ENCODE measurements at places on chromosomes 7 and 10.

GRCh38 chr7:71708710-71709109 is 576.8 kb downstream of the GALNT17 start:
- no peak for DNase-seq

GRCh38 chr10:50541317-50541716 is 82.4 kb downstream of the SGMS1 start:
- DNase-seq: no peak

DNA sequence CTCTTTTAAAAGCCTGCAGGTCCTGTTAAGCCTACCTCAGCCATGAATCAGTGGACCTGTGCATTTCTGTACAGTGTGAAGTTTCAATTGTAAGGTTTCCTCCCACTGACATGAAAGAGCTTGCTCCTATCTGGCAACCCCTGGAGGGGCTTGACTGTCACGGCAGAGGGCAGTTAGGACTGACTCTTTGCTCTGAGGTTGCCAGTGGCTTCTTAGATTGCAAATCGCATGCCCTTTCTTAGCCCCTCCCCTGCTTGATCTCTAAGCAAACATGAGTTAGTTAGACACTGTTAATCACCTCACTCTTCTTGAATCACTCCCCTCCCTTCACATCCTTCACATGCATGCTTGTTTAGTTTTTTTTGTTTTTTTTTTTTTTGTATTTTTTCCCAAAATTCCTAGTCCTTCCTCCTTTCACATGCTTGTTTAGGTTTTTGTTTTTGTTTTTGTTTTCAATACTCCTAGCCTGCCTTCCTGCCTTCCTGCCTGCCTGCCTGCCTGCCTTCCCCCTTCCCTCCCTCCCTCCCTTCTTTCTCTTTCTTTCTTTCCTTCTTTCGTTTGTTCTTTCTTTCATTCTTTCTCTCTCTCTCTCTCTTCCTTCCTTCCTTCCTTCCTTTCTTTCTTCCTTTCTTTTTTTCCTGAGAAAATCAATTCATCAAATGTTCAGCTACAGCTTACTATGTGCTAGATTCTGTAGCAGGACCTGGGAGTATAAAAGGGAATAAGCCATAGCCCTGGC is 6.0 kb upstream of the HIPK2 start:
- no peak for DNase-seq

DNA sequence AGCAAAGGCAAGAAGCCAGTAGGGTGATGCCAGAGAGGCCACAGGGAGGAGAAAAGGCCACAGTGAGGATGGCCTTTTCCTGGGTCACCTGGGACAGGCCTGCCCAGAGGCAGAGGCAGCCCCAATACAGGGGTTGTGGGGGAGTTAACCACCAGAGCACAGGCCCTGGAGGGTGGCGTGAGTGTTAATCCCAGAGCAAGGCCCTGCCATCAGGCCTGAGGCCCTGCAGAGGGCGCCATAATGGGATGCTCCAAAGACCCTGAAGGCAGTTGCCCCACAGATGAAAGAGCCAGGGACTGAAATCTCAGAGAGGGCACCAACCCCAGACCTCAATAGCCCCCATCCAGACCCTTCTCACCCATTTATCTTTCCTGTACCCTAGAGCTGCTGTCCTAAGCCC is 23.9 kb downstream of the SLC13A4 start:
- no peak for DNase-seq

DNA sequence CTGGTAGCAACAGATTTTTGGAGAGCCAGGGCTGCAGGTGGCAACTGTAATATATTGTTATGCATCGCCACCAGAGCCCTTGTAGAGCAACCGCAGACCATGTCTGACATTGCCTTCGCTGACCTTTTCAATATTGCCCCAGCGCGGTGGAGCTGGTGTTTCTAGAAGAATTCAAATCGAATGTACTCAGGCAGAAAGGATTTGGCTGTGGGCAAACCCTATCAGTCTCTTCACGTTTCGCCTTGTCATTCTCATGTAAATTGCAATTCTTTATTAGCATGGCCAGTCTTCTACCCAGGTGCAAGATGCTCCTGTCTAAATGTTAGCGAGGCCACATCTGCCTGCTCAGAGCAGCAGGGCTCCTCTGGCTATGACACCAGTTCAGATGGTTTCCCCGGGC is 490.2 kb upstream of the AUTS2 start:
- DNase-seq: no peak

DNA sequence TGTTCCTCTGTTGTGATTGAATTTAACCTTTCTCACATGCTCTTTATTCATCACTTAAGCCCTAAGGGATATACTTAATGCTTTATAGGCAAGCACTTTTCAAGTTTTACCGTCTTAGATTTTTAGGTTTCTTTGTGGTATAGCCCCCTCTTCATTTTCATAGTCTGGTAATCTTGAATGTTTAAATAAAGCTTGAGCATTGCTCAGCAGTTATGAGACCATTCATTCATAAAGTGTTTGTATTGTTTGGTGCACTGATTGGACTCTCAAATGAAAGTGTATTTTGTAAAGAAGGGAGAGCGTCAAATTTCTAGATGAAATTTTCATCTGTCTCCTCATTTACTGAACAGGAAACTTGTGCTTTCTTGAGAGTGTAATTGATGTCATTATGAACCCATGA is 25.2 kb downstream of the TASOR2 start:
- no peak for DNase-seq

Data from HS-5 (cell line).